ENCODE measurements at places on chromosomes 16 and 17. TPM values are rescaled to one million over a fixed set of nuclear protein-coding genes. Genes with fewer than 3 reads are reported as not detected.
A peak's percentile ranks its signal among the peaks of the same experiment; 100 is the strongest.

DNA sequence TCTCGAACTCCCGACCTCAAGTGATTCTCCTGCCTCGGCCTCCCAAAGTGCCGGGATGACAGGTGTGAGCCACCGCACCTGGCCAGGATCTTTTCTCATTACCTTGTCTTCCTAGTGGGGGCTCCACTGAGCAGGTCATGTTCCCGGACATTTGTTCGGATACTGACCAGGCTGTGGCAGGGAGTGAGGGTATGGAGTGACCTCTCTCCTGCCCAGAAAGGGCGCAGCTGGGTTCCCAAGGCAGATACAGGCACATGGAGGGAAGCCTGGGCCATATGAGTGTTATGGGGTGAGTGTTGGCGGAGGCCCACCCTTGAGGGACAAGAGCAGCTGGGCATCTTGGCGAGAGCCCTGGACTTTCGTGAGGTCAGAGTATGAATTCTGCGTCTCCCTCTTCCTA, 5.5 kb downstream of the SERPINF1 start:
- no peak for DNase-seq

GRCh38 chr17:46979147-46979863, at the start of gene RPRML:
Gene RPRML, minus strand, starts transcription at chr17:46979253. Its CDS starts 246 bp downstream, at chr17:46979007.
- DNase-seq: peak; percentile 77

DNA sequence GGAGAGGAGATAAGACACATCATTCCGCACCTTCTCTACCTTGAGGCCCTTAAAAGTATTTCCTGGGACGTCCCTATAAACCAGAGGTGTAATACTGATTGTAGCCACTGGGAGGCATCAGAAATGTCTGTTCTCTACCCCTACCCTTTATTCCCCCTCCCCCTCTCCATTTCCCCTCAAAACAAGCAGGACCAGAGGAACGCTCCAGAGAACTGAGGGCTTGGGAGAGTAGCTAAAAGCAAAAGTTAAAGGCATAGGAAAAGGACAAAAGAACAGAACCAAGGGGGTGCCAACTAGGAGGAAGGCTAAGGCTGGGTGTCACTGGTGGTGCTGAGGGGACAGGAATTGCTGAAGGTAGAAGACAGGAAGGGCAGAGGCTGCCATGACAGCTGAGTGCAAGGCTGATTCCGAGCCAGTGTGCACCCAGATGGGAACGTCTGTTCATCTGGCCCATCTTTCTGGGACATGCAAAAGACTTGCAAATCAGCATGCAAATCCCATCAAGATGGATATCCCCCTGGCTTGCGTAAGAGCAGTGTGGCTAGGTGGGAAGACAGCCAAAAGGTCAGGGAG, 6.7 kb downstream of the CAMTA2 start:
- peak; percentile 72 for DNase-seq

NTN3 gene
- total RNA-seq: 1.3 TPM

MCRIP1 gene
- total RNA-seq: 118 TPM

SLC5A10 gene
- not detected for total RNA-seq
